ENCODE measurements at places on chromosomes 13 and 19. TPM values are rescaled to one million over a fixed set of nuclear protein-coding genes. Genes with fewer than 3 reads are reported as not detected.

The FXYD3 gene
- polyA plus RNA-seq, result not detected

DNA sequence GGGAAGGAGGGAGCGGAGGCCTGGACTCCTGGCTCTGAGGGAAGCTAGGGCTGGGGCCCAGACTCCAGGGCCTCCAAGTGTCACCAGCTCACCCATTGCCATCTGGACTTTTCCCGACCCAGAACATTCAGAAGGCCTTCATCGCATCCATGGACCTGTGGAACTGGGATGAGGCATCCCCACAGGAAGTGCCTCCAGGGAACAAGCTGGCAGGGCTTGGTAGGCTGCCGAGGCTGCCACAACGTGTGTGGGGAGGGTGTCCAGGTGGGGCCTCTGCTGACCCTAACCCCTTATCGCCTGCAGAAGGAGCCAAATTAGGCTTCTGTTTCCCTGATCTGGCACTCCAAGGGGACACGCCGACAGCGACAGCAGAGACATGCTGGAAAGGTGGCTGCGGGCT lies 767 bp downstream of the ETV2 start:
- DNase-seq, result no peak

- DNase-seq, result peak; percentile 99
Measured at GRCh38 chr19:4976401-4977298, 7.7 kb downstream of the KDM4B start.

- no peak for DNase-seq
Measured at GRCh38 chr13:52887165-52887564, 38.7 kb upstream of the PCDH8 start.

The PCSK4 gene
- polyA plus RNA-seq, result 0.26 TPM

DNA sequence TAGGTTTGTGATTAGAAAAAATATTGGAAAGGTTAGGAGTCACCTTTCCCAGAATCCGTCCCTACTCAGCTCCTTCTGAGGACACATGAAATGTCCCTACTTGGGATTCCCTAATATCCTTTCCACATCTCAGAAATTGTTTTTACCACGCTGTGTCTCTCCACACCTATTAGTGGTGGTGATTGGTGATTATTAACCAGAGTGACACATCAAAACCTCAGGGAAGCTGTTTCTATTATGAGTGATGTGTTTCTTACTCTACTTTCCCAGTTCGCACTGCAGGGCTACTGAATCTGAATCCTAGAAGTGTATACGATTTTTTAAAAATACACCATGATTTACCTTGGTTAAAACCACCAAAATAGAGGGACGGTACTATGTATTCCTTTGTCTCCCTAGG lies 460.8 kb downstream of the TBC1D4 start:
- DNase-seq, result no peak

DNA sequence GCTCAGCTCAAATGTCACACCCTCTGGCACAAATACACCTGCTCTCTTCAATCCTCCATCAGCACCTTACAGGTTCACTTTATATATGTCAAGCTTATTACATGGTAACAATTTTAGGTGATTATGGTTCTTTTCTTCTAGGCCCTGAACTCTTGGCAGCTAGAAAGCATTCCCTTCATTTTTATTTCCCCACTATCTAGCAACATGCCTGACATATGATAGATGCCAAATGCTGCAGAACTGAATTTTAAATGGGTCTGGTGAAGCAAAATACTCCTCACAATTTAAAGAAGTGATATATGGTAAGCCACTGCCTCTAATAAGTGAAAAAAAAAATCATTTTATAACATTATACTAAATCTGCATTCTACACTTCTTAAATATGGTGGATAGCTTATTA lies 95.2 kb downstream of the USP12 start:
- peak; percentile 45 for DNase-seq

The RDH8 gene
- 0.06 TPM for polyA plus RNA-seq

- peak; percentile 4 for DNase-seq
Measured at GRCh38 chr13:112688560-112689302, 1.1 kb upstream of the ATP11A start.

DNA sequence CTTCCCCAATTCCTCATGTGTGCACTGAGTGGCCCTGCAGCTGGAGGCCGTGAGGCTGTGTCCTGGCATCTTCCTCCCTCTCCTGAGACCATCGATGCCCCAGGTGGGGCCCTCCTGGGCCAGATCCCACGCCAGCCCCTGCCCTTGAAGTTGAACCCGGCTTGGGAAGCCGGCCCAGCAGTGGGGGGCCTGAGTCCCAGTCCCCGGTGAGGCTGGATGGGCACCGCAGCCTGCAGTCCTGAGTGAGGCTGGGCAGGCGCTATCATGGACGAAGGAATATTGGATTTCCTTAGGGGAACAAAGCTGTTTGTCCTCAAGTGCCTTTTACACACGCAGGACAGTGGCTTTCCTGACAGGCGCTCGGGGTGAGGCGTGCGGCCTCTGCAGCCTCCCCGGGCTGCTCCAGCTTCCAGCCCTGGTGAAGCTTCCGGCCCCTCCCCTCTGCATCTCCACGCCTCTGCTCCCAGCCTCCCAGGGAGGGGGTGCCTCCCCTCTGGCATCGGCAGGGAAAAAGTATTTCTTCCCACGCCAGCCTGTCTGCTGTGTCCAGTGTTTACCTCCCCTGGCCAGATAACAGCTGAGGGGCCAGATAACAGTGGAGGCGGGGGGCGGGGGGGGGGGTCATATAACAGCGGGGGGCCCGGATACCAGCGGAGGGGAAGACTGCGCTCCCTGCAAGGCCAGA lies 159.5 kb downstream of the KDM4B start:
- DNase-seq, result peak; percentile 59

DNA sequence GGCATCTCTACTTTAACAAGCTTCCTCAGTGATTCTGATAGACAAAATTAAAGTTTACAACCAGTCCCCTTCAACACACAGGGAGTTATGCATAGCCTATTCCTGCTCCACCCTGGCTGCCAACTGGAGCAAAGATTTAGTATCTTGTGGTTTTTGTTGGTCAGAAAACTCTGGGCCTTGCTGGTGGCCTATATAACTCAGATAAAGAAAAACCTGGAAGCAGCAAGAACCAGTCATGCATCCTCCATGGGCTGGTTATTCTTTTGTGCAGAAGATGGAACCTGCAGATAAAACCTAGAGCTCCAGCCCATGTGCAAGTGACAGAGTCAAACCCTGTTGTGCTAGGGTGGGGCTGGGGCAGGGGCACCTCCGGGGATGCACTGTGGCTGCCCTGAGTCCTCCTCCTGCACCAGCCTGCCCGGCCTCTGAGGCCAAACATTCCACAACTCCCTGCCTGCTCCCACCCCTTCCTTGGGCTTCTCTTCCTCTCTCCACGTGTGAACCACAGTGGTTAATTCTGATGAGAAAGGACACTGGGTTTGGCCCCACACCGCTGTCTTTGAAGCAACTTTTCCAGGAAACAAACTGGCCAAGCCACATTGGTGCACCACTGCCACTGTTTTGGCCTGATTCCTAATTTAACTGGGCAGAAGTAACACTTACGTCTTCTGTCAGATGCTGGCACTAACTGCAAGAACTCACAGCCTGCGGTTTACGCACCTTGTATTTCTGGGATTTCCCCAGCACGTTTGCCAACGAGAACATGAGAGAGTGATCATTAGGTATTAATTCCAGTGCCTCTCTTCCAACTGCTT lies 23.3 kb upstream of the GGACT start:
- peak; percentile 49 for DNase-seq

DNA sequence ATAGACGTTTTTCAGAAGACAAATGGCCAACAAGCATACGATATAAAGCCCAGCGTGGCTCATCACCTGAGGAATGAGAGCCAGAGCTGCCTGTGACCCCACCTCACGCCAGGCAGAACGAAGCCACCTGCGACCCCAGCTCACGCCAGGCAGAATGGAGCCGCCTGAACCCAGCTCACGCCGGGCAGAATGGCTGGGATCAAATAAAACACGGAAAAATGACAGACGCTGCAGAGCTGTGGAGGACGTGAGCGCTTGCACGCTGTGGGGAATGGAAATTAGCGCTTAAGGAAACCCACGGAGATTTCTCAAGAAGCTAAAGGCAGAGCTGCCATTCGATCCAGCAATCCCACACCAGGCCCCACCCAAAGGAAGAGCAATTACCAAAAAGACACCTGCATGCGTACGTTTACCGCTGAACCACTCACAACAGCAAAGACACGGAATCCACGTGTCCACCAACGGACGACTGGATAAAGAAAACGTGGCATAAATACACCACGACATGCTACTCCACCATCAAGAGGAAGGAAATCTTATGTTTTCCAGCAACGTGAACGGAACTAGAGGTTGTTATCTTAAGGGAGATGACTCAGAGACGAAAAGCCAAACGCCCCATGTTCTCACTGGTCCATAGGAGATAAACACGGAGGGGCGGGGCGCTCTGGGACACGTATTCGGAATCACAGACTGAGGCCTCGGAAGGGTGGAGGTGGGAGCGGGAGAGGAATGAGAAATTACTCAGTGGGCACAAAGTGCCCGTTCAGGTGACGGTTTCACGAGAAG lies 30.7 kb upstream of the C13orf46 start:
- peak; percentile 76 for DNase-seq

DNA sequence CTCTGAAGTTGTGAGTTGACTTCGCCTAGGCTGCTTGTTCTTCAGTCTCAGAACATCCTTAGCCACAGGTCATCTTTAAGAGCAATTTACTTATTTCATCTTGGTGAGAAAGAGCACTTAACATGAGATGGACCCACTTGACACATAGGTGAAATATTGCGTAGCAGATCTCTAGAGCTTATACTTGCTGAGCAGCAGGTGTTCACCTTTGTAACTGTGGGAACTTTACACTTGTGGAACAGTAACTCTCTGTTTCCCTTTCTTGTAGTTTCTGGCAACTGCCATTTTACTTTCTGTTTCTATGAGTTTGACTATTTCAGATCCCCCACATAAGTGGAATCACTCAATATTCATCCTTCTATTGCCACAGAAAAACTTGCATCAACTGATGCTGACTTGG lies 95.7 kb downstream of the SLC10A2 start:
- no peak for DNase-seq

GRCh38 chr13:86397635-86398034 lies 598.4 kb upstream of the SLITRK6 start:
- DNase-seq, result no peak

- DNase-seq, result no peak
Measured at GRCh38 chr13:112105244-112105681, 38.3 kb downstream of the SOX1 start.

GRCh38 chr19:29264897-29265296 lies 51.9 kb upstream of the UQCRFS1 start:
- no peak for DNase-seq

The IFNL1 gene
- not detected for polyA plus RNA-seq

- peak; percentile 72 for DNase-seq
Measured at GRCh38 chr19:33325920-33326319, 23.6 kb upstream of the CEBPA start.

DNA sequence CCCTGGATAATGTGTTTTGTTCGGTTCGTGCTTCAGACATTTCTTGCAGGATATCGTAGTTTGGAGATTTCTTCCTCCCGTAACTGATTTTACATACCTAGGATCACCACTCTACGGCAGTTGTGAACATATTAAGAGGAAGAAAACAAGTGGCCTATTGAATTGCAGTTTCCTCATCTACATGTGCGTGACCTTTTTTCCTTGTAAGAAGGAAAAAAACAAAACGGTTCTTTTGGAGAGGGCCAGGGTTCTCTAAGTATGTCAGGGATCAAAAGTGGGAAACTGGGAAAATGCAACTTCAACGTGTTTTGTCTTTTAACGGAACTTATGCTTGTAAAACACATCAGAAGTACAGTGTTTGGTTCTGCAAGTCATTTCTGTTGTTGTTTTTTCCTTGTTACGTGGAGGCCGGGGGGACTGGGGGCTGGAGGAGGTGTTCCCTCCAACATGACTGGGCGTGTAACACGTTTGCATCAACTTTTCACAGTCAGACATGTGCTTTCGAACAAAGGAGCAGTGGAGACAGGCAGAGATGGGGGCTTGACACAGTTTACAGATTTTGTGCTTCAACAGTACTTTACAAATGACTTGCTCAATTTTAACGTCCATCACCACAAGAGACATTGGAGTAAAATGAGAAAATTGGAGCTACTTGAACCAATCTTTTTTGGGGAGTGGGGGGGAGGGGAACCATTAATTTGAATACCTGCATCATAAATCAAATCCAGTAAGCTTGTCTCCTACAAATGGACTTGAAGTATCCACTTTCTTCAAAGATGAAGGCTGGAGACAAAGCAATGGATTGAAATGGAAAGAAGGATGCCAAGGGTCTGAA lies 3.8 kb downstream of the ZC3H4 start:
- peak; percentile 65 for DNase-seq

The TUBB4A gene
- polyA plus RNA-seq, result not detected

DNA sequence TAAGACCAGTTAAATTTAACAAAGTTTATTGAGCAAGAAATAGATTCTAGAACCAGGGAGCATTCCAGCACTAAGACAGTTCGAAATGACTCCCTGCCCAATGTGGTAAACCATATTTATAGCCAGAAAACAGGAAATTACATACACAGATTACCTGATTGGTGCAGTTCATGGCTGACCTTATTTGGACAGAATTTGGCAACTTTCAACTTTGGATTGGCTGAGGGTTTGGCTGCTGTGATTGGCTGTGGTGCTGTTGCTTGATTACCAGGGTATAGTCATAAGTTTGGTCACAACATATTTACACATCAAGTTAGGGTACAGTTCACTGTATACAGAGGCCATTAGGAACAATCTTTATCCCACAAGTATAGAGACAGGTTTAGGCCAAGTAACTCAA lies 984.8 kb upstream of the MIR17HG start:
- peak; percentile 1 for DNase-seq

- DNase-seq, result peak; percentile 100
Measured at GRCh38 chr19:4791183-4792018, at the start of gene FEM1A. Gene FEM1A (plus strand): TSS chr19:4791734. CDS start chr19:4791855, 121 bp downstream.

The IZUMO2 gene
- not detected for polyA plus RNA-seq

DNA sequence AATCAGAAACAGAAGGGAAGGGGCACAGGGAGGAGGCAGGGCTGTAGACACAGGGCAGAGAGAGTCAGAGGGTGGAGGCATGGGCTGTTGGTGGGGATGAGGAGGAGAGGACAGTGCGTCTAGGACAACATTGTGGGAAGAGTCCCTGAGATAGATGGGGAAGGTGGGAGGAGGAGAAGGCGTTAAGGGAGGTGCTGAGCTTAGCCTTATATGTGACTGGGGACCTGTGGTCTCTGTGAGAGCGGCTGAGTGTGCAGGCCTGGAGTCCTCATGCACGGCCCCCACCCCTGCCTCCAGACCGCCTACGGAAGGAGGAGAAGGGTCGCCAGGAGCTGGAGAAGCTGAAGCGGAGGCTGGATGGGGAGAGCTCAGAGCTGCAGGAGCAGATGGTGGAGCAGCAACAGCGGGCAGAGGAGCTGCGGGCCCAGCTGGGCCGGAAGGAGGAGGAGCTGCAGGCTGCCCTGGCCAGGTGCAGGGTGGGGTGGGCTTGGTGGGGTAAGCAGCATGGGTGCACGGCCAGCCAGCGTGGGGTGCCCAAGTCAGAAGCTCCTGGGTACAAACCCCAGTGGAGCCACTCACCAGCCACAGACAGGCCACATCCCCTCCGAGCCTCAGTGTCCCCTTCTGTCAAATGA lies 56.8 kb downstream of the KCNC3 start:
- DNase-seq, result no peak
